ENCODE measurements at places on chromosomes 1 and 21.

DNA sequence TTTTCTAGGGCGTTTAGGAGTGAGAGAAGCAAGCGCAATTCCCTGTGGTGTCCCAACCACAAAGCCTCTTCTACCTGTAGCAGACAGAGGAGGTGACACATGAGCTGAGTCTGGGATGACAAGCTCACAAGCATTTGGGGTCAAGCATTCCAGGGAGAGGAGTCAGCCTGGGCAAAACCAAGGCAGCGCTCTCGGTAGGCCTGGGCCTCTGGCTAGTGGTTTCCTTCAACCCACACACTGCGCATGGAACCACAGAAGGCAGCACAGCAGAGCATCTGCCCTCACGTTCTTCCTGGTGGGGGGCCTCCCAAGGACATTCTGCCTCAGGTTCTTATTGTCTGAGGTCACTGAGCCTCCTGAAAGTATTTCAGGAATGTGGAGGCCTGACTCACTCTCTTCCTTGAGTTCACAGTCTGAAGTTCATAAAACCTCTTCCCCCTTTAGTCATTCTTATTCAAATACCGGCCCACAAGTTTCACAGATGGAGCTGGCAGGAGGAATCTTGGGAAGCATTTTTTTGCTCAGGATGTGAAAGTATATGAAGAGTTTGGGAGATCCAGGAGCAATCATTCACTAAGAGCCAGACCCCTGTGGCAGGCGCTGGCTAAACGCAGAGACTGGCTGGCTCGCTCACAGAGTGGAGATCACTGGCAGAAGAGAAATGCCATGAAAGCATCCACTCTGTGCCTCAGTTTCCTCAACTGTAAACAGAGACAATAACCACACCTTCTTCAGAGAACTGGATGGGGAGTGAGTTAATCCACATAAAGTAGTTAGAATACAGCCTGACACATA is 26.8 kb downstream of the CCN1 start:
- DNase-seq, result no peak

DNA sequence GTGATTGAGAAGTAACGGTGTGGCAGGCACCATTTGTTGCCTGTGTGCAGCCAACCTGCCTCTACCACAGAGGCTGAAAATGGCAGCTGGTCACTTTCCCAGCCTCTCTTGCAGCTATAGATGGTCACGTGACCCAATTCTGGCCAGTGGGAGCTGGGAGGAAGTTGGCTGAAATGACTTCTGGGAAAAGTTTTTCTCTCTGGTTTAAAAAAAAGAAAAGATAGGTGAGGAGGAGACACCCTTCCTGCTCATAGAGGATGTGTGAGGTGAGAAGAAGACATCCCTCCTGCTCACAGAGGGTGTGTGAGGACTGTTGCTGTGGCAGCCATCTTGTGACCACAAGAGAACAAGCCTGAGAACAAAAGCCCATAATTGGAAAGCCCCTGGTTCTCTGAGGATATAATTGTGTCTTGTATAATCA is 122.8 kb downstream of the SYF2 start:
- no peak for DNase-seq

DNA sequence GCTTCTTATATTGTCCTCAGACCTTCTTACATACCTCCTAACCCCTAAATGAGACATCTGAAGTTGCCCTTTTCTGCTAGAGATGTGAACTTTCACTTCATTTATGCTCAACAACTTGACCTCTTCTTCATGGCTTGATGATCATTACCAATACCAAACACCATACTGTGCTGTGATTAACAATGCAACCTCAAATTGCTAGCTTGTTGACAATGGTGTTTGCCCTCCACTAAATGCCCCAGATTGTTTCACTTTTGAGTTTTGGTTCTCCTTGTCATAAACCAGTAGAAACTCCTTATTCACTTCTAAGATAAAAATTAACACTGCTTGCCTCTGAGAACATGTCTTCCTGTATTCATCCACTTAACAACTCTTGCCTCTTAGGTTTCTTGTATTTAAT is 5.6 kb downstream of the JAK1 start:
- no peak for DNase-seq

DNA sequence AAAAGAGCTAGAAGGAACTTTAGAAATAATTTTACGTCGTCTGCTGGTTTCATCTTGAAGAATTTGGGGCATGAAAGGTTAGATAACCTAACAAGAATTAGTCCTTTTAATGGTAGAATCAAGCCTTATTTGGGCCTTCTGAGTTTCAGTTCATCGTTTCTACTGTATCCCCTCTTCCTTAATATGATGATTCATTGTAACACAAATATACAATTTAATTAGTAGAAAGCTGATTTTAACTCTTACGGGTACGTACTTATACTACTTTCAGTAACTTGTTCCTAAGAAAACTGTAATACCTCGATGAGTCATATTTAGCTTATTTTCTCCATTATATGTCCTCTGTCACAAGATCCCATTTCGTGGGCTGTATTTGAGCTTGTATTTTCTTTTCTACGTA is 264.7 kb downstream of the RYR2 start:
- DNase-seq, result no peak

DNA sequence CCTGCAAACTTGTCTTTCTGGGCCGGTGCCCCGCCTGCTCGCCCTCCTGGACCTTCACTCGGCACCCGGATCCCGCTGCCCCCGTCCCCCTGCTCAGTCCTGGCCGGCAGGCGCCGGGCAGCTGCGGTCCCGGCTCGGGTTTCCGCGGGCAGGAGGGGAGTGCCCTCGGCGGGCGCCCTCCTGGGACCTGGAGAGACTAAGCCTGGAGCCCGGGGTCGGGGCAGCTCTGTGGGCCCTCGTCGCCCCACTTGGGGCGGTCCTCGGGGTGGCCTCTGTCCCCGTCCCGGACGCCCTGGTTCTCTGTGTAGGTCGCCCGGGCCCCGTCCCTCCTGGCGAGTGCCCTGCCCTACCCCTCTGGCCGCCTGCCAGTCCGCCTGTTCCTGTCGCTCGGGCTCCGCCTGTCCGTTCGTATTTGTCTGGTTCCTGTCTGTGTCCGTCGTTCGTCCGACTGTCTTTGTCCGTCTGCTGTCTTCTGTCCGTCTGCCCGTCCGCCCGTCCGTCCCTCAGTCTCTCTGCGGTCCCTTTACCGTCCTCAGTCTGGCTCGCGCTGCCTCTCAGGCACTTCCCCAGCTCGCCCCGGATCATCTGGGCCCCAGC is 490 bp downstream of the SERINC2 start:
- DNase-seq, result no peak

DNA sequence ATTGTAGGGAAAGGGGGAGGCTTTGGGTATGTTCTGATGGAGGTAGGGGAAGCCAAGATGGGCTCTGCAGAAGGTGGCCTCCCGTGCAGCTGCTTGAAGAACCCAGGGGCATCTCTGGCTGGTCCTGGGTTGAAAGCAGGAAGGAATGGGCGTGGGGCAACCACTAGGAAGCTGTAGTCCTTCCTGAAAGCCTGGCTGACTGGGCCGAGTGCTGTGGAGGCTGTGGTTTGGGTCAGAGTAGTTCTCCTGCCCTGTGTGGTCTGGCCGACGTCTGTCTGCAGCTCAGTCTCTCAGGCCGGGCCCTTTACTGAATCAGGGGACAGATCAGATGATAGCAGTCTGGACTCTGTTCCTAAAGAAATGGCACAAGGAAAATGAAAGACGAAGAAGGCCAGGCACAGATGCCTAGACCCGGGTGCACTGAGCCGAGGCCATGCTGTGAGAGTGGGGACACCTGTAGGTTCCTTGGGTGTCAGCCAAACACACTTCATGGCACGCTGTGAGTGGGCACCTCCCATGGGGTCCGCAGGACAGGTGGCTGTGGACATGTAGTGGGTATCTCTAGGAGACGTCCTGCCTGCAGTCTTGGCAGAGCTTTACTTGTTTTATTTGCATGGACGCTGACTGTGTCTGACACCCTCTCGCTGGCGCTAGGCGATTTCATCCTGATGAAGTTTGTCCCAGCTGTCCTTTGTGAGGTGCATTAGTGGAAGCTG is 87.0 kb downstream of the POFUT2 start:
- no peak for DNase-seq

DNA sequence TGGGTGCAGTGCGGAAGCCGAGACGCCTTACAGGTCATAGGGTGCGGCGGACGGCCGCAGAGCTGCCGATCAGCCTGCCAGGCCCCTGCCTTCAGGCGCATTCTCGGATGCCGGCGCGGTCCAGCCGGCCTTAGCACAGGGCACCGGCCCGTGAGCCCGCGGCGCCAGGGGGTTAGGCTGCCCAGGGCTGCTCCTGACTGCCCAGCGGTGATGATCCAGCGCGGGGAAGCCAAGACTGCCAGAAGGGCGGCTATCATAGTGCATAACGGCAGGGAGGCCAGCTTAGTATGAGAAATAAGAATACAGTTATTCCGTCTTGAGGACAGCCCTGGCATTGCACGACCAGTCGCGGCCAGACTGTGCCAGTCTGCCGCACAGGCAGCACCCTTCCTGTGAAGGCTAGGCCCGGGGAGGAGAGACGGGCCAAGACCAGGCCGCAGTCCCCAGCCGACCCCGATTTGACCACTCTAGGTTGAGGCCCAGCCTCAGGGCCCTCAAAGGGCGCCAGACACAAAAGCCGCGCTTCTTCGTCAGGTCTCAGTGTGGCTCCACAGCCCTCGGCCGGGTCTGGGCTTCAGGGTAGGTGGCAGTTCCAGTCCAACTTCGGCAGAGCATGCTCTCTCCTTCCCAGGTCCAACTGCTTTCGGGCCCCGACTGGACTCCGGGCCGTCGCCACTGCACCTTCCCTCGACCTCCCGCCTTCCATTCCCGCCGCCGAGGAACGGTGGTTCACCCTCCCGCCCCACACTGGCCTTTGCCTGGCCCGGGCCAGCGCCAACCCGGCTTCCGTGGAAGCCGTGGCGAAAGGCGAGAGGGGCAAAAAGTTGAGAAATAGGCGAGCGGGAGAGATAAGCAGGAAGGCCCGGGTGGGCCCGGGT is 829 bp downstream of the ALX3 start:
- DNase-seq, result no peak

GRCh38 chr1:27099587-27100334 is 55.2 kb downstream of the SLC9A1 start:
- DNase-seq, result no peak

DNA sequence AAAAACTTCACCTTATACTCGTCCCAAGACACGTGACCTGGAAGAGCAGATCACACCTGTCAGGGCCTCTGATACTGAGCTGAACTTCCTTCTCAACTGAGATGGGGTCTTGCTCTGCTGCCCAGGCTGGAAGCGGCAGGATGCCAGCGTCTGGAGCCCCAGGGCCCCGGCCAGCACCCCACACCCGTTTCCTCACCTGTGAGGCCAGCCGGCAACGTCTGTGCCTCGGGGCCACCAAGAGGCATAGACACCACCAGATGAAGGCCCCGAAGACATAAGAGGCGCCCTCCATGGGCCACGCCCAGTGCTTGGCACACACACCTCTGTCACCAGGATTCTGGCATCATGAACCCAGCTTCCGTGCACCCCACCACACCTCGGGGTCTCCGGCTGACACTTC is 8.5 kb downstream of the SDF4 start:
- no peak for DNase-seq

DNA sequence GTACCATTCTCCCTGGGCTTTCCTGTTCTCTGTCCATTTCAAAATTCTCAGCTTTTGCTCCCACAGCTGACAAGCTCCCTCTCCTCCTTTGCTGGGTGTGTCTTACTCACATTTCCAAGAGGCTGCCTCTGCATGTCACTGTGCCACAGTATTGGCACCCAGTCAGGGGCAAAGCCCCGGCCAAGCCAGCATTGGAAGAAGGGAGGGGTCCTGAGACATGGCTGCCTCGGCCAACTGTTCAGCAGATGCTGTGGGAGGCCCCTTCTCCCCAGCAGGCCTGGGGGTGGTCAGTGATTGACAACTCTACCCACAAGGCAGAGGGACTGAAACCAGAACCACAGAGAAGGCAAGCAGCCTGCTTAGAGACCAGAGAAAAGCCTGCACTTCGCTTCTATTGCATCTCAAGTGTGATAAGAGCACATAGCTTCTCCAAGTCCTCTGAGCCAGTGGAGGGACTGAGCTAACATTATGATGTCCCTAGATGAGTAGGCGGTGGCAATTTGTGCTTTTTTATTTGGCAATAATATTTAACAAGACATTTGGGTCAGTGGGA is 294.1 kb downstream of the SIPA1L2 start:
- no peak for DNase-seq

GRCh38 chr21:35927262-35927661 is 133.1 kb downstream of the SETD4 start:
- no peak for DNase-seq

DNA sequence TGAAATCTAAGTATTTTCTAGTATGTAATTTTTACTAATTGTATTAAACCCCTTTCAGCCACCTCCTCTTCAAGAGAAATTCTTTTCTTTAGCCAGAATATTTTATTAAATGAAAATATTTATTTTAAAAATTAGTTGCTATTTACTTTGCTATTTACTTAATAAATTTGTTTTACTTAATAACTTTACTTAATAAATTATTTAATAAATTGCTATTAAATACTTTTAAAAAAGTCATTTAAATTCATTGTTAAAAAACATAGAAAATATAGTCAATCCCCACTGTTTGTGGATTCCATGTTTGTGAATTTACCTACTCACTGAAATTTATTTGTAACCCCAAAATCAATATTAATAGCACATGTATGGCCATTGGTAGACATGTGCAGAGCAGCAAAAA is 105.6 kb downstream of the ATP1B1 start:
- DNase-seq, result no peak

- DNase-seq, result no peak
Measured at GRCh38 chr1:40059338-40059959, 18.9 kb downstream of the CAP1 start.

- no peak for DNase-seq
Measured at GRCh38 chr1:185156288-185156853, 382 bp downstream of the TRMT1L start.

- no peak for DNase-seq
Measured at GRCh38 chr1:94236630-94237290, 624 bp downstream of the ARHGAP29 start.
